ENCODE measurements at places on chromosomes 16 and 17.

DNA sequence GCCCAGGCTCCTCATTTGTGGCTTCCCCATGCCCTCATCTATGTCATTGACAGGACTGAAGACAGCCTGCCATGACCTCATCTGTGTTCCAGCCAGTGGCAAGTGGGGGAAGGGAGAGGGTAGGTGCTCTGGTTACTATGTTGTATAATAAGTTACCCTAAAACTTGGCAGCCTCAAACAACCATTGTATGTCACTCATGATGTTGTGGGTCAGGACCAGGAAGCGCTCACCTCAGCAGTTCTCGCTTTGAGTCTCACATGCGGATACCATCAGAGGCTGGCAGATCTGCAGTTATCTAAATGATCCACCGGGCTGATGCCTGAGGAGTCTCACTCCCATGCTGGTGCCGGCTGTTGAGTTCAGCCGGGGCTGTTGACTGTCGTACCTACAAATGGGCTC is 89.0 kb upstream of the TMEM97 start:
- no peak for DNase-seq

DNA sequence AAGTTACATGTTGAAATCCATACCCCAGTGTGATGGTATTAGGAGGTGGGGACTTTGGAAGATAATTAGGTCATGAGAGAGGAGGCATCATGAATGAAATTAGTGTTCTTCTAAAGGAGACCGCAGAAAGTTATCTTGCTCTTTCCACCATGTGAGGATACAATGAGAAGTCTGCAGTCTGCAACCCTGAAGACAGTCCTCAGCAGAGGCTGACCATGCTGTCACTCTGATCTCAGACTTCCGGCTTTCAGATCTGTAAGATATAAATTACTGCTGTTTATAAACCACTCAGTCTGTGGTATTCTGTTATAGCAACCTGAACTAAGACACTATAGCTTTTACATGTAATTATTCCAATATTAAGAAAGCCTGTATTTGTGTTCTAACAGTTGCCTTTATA is 116.7 kb upstream of the CES5A start:
- DNase-seq: no peak

DNA sequence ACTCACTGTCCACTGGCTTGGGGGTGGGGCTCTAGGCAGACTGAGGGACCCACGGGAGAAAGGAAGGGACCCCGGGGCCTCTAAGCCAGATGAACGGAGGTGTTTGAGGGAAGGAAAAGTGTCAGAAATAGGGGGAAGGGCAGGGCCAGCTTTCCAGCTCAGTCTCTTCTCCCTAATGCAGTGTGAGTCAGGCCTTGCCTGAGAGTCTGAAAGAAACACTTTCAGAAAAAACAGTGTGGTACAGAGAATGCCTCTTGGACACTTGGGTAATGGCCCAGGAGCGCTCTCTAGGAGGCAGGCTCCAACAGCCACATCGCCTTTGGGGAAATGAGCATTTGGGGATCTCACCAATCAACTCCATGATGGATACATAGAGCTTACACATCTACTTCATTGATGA is 46.9 kb downstream of the NDEL1 start:
- DNase-seq: no peak

GRCh38 chr17:37458805-37459204 is 30.9 kb upstream of the DUSP14 start:
- no peak for DNase-seq

- no peak for DNase-seq
Observed at GRCh38 chr17:41492771-41493170, 3.1 kb upstream of the KRT36 start.

GRCh38 chr16:56193951-56194726 is 2.9 kb downstream of the GNAO1 start:
- peak; percentile 83 for DNase-seq

GRCh38 chr16:26569793-26570192 is 496.9 kb upstream of the C16orf82 start:
- no peak for DNase-seq

DNA sequence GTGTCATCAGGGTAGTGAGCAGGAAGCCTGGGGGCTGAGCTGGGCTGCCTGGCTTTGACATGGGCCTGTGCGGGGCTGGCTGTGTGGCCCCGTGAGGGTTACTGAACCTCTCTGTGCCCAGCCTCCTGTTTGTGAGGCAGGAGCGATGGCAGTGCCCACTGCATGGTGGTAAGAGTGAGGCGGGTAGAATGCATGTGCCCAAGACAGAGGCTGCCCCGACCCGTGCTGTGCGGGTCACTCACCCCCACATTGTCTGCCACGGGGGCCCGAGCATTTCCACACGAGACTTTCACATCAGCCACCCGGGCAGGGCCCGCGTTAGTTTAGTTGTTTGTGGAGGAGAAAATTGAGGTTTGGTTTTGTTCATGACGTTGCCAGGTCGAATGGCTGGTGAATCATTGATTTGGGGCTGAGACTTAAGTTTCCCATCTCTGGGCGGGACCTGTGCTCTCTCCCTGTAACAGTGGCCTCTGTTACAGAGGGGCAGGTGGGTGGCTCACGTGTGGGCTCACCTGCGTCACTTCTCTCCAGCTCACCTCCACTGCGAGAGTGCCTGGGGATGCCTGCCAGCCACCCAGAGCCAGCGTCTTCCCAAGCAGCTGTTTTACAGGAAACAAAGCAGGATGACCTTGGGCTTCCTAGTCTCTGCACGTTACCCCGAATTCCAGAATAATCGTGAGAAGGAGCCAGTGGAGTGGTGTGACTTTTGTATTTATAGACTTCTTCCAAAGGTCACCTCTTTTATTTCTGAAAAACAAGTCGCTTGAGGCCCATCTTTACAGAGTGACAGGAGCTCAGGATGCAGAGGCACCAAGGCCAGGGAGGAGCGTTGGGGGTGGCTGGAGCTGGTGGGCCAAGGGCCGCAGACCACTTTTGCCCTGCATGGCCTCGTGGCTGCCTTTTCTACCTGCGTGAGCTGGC is 150.6 kb downstream of the RPTOR start:
- DNase-seq: no peak

- DNase-seq: no peak
Observed at GRCh38 chr17:50076221-50076590, 18.9 kb upstream of the PDK2 start.

DNA sequence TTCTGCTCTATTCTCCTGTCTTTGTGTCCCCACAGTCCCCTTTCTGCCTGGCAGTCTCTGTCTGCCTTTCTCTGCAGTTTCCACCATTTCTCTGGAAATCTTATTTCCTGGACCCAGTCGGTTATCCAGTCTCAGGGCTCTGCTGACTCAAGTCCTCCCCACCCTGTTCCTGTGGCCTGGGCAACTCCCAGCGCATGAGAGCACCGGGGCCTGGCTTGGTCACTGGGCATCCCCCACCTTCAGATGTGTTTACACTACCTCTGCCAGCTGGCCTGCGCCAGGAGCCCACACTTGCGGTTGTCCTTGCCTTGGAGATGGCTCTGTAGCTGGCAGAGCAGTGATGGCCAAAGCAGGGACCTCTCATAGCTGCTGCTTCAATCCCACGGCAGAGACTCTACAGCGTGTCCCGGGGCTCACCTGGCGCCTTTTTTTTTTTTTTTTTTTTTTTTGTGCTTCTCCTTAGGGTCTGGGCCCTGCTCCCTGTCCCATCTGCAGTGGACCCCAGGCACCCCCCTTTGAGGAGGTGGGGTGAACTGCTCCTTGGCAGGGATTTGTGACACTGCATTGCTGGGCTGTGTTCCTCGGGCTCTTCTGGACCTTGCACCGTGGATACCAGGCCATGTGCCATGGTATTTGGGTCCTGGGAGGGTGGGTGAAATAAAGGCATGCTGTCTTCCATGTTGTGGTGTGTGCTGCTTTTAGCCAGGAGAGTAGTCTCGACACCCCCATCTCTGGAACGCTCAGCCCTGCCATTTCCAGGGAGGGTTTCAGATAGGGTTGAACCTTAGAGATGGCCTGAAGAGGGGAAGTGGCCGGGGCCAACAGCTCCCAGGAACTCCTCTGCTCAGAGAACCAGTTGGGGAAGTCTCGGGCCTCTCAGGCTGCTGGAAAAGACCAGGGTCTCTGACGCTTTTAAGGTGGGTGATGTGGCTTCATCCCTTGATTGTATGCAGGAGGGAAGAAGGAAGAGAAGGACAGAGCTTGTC is 17.5 kb downstream of the GUCY2D start:
- no peak for DNase-seq

DNA sequence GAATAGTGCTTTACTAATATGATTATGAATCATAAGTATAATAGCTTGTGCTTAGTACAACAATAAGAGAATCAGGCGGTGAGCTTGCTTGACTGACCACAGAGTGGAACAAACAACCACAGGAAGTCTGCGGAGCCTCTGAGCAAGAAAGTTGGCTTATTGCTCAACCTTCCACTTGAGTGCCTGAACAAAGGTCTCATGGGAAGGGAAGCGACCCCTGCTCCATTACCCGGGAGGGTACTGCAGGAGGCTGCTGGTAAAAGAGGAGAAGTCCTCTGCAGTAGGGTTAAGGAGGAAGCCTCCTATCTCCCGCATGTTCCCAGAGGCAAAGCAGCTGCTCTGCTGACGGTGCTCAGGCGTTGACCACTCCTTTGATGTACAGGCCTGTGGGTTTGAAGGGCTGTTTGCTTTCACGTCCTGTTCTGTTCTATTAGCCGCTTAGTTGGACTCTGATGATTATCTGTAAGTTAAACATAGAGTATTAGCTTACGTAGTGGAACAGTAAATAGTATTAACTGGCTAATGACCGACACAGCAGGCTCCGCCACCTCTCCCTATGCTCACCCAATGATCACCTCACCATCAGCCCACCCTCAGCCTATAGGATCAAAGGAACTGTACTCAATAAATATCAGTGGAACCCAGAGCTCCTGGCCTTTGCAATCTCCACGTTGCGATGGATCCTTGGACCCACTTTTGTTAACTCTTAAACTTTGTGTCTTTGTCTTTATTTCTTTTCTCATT is 17.5 kb downstream of the ALOX15B start:
- no peak for DNase-seq

DNA sequence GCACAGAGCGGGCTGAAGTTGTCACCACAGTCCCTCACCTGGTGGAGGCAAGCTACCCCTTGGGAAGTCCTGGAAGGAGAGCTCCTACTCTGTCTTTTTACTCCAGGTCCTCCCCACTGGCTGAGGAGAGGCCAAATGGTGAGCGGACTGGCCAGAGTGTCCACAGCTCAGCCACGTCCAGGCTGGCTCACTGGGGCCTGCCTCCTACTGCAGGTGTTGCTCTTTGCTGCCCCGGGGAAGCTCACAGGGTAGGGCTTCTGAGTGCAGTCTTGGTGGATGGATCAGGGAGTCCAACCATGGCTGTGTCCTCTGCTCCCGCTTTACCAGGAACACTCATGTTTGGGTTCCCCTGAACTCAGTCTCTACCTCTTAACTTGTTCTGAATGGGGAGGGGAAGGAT is 2.7 kb downstream of the B9D1 start:
- DNase-seq: no peak

DNA sequence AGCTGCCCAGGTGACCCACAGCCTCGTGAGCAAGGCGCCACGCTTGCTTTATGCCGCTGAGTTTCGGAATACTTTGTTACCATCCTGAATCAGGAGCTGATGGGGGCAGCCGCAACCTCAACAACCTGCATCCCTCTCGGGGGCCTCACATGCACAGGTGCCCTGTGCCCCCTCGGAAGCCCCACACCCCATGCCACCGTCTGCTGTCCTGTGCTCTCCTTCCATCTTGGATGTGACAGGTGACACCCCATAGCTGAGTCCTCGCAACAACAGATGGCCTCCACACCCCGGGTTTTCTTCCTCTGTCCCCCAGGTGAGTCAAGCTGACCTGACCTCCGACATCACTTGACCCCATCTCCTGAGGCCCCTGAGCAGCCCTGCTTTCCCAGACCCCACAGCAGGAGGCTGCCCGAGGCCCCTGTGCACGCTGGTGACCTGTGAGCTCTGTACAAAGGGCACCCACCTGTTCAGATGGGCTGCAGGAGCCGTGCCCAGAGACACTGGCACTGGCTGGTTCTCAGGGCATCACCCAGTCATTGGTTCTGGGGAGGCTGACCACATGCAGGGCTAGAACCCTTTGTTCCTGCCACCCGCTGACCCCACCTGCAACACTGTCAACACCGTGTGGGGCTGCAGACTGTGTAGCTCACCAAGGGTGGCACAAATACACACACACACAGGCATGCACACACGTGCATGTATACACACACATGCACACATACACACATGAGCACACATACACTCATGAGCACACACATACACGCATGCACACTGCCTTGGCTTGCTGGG is 57.7 kb downstream of the RMI2 start:
- DNase-seq: no peak

DNA sequence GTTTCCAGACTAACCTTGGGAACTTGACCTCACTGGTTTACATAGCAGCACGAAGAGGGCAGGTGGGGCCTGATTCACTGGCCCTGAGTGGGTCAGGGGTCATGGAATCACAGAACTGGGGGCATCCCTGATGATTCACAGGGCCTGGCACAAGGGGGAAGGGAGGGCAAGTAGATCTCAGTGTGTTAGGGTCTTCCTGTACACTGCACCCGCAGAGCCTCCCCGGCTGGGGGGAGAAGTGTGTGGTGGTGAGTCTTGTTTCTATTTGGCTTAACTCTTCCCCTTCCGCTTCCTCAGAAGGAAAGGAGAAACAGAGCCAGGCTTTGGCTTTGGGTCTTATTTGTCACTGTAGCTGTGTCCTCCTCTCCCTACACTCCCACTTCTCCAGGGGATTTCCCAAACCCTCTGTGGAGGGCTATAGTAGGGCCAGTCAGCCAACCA is 3.7 kb downstream of the STARD3 start:
- DNase-seq: no peak

GRCh38 chr17:34673995-34674890 is 94.9 kb downstream of the TMEM132E start:
- DNase-seq: no peak

DNA sequence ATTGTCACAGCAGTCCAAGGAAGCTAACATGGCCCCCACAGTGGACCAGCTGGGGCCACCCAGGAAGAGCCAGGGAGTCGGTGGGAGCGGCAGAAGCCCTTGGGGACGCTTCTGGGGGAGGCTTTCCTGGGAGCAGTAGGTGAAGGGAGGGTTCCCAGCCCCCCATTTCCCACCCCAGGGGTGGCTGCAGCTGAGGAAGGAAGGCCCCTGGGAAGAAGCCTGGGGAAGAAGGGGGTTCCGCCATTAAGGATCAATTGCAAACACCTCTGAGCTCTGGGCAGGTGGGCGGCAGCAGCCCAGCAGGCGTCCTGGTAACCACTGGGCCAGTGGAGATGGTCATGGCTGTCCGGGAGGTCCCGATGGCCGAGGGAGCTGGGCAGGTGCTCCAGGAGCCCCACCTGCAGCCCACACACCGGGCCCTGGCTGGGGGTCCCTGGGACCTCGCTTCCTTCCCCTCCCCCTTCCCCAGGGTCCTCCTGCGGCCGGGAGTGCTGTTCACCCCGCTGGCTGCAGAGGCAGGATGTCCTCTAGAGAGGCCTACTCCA is 592 bp upstream of the PERCC1 start:
- no peak for DNase-seq

GRCh38 chr17:34571428-34572130 is 7.8 kb upstream of the TMEM132E start:
- no peak for DNase-seq

DNA sequence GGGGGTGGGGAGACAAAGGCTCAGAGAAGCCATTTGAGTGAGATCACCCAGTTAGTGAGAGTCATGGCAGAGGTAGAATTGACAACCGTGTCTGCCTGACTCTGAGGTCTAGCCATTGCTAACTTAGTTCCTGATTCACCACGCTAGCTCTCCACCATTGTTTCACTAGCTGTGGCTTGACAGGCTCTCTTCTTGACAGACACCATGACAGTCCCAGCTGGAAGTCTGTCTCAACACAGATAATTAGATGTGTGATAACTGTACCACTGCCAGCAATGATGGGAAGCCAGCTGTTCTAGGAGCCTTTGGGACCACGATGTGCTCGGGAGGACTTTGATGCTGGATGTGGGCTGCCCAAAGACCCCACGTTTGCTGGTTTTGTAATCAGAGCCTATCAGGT is 170.5 kb upstream of the CACNG3 start:
- no peak for DNase-seq
